Fibroblast of lung (primary cell): ENCODE measurements at places on chromosomes 11 and 22.

DNA sequence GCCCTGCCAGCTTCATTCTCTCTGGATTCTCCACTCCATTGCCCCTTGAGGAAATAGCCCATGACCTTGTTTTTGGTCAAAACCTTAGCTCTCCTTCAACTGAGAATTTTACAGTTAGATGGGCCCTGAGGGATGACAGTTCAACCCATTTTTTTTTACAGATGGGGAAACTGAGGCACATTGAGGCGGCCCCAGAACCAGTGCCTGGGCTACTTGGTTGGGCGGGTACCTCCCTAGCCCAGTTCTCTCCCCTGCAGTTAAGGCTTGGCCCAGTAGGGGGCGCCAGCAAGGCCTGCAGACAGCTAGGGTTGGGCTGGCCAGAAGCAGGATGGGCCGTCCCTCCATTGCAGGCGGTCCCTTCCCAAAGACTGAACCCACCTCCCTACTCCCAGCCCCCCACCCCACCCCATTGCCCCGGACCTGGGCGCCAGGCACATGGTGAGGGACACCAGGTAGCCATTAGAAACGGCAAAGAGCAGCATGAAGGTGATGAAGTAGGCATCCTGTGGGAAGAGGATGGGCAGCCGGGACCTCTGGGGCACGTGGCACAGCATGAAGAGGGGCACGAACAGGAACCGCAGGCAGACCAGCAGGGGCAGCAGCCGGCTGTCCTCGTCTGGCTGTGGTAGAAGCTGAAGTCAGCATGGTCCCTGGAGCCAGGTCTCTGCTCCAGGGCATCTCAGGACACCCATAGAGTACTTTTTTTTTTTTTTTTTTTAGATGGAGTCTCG, 7.6 kb downstream of the SLC29A2 start:
- DNase-seq = no peak

GRCh38 chr11:102591160-102591718, 33.9 kb downstream of the MMP20 start:
- no peak for DNase-seq

GRCh38 chr22:46149512-46150033, 753 bp upstream of the PPARA start:
- no peak for DNase-seq

- DNase-seq = no peak
Measured at GRCh38 chr11:134815404-134815803, 403.4 kb upstream of the B3GAT1 start.

DNA sequence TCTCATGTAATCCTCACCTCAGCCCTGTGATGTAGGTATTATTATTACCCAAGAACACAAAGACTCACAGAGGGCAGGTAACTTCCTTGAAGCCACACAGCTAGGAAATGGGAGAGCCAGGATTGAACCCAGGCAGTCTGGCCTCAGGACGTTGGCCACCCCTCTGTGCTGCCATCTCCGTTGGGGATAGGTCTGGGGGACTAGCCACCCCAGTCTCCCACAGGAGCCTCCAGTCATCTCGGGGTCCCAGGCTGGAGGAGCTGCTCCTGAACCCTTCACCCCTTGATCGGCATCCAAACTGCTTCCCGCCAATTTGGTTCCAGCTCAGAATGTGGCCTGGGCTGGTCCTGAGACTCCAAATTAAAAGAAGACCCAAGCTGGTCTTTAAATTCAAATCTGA, 10.4 kb upstream of the TCF20 start:
- DNase-seq = no peak

DNA sequence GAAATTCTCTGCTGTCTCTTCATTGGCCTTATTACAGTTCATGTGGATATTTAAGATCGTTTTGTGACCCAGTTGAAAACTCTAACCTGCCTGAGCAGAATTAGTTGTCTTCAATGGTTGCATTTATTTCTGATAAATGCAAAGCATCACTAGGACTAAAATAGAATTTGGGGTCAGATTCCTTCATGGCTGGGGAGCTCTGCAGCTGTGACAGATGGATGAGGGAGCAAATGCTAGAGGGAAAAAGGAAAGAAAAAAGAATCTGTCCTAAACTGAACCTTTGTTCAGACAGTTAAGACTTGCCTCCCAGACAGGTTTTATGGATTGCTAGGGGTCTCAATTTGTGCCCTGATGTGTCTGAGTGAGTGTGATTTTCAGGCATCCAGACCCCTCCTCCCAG, 113.0 kb downstream of the SYT9 start:
- DNase-seq = no peak

DNA sequence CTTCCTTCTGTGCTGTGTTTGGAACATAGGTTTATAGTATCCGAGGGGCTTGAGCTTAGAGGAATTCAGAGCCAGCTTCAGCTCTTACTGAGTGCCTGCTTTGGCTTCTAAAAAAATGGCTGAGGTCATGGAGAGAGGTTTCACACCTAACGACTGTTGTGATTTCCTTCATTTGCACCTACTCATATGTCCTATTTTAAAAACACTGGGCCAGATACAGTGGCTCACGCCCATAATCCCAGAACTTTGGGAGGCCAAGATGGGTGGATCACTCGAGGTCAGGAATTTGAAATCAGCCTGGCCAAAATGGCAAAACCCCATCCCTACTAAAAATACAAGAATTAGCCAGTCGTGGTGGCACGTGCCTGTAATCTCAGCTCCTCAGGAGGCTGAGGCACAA, 38.3 kb upstream of the SYT13 start:
- no peak for DNase-seq

GRCh38 chr11:128775468-128775867, 81.6 kb downstream of the FLI1 start:
- no peak for DNase-seq

GRCh38 chr11:111574373-111575225, 27.6 kb upstream of the SIK2 start:
- no peak for DNase-seq

DNA sequence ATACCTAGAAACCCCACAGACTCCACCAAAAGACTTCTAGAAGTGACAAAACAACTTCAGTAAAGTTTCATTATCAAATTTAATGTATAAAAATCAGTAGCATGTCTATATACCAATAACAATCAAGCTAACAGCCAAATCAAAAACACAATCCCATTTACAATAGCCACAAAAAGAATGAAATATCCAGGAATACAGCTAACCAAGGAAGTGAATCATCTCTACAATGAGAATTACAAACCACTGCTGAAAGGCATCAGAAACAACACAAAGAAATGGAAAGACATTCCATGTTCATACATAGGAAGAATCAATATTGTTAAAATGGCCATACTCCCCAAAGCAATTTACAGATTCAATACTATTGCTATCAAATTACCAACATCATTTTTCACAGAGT, 46.0 kb downstream of the PRCP start:
- DNase-seq = peak; percentile 42

DNA sequence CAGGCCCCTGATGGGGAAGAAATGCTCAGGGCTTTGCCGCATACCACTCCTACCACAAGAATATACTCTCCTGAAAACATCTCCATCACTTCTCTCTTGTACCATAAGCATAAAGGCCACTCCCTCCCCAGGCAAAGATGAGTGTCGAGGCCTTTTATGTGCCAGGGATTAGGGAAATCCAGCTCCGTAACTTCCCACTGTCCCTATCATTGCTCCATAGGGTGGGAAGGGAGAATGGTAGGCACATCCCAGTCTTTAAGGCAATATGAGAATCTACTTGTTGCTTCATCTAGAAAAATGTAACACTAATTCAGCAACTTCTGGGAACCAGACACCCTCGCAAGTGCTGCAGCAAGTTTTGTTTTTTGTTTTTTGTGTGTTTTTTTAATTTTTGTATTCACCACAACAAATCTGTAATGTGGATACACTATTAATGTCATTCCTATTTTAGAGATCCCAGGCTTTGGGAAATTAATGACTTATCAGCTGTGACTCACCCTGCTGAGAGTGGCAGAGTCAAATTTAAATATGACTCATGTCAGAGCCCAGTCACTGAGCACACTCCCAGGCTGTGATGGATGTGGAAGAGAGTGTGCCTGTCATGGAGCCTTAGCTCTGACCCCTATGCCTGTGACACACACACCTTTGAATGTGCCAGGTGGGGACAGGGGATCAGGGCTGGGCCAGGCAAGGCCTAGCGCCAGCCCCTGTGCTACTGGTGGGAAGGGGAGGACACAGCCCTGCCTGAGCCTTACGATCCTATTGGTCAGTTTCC, 23.4 kb downstream of the PANX1 start:
- peak; percentile 89 for DNase-seq

GRCh38 chr11:129960216-129961214, 42.1 kb downstream of the PRDM10 start:
- DNase-seq = peak; percentile 95

- no peak for DNase-seq
Measured at GRCh38 chr22:26828311-26828710, 170.9 kb downstream of the MIAT start.

- peak; percentile 55 for DNase-seq
Measured at GRCh38 chr11:12029738-12030363, 21.4 kb upstream of the DKK3 start.

- peak; percentile 73 for DNase-seq
Measured at GRCh38 chr22:37228106-37229011, 15.7 kb downstream of the RAC2 start.

DNA sequence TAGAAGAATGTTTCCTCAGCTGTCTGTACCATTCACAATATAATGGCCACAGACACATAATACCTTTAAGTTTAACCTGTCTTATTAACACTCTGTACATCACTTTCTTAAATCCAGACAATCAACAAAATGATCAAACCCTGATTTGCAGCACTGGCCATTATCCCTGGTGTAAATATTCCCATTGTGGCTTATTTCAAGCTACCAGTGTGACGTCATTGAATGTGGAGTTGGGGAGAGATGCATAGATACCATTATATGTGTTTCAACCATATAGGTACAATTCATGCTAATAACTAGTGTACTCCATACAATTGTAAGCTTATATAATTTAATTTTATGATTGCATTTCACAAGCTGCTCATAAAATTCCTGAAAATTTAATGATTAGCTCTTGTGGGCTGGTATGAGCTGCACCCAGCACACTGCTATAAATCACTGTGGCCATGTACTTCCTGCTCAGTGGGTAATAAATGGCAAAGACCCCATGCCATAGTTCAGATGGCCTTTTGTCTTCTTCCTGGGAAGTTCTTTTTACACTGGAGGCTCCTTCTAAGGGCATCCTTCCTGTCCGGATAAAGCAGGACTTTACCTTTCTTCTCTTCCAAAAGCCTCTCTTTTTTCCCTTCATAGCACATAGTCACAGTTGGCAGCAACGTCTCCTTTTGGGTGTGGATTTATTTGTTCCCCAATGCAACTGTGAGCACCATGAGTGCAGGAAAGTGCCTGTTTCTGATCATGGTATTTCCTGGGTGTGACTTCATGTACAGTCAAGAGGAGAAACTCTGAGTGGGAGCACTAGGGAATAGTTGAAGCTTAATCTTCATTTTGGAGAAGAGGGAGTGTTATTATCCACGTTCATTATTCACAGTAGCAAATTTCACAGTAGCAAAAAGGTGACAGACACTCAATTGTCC, 87.8 kb downstream of the MIAT start:
- no peak for DNase-seq

- no peak for DNase-seq
Measured at GRCh38 chr22:30859714-30860095, 108.9 kb downstream of the MORC2 start.

DNA sequence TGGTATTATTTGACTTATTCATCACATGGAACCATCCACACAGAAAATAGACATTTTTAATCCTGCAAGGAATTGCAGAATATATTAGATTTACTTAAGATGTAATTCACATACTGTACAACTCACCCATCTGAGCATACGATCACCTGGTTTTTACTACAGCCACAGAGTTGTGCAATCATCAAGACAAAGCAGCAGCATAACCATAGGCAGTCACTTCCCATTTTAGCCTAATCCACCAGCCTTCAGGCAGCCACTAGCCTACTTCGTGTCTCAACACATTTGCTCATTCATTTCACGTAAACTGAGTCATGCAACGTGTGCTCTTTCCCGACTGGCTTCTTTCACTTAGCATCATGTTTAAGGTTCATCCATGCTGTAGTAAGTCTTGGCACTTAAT, 23.0 kb downstream of the PIWIL3 start:
- no peak for DNase-seq

- DNase-seq = no peak
Measured at GRCh38 chr11:100152766-100153165, 534.3 kb upstream of the ARHGAP42 start.

- no peak for DNase-seq
Measured at GRCh38 chr11:125872138-125872491, 15.4 kb upstream of the HYLS1 start.

DNA sequence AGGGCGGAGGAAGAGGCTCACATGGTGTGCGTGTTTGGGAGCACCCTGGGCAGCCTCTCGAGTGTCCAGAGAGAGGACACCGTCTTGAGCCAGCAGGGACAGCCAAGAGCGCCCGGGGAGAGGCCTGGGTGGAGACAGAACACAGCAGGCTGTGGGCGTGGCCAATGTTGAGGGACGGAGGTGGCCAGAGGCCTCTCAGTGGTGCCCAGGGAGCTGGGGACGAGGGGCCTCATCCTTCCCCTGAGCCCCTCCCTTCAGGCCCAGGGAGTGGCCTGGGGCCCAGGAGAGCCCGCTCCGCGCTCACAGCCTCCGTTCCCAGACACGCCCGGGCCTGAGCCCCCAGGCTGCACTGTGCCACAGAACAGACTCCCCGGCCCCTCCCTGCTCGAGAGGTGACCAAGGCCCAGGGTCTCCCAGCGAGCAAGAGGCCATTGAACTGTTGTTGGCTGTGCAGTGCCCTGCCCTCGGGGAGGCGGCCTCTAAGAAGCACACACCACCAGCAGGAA, 48.4 kb downstream of the CDKN1C start:
- peak; percentile 58 for DNase-seq

GRCh38 chr11:85732965-85733364, 47.0 kb upstream of the CCDC89 start:
- DNase-seq = no peak

DNA sequence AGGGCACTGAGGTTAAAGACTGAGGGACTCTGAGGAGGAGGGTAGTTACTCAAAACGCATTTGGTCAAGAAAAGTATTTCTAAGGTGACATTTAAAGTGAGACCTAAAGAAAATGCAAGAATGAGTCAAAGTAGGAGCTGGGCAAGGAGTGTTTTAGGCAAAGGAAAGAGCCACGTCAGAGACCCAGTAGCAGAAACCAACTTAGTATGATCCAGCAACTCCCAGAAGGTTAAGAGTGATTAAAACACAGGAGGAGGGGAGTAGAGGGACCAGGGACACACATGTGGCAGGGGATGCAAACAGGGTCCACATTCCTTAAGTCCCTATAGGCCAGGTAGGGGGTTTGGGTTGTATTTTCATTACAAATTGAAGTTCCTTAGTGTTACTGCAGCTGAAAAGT, 24.3 kb upstream of the CCDC34 start:
- no peak for DNase-seq

DNA sequence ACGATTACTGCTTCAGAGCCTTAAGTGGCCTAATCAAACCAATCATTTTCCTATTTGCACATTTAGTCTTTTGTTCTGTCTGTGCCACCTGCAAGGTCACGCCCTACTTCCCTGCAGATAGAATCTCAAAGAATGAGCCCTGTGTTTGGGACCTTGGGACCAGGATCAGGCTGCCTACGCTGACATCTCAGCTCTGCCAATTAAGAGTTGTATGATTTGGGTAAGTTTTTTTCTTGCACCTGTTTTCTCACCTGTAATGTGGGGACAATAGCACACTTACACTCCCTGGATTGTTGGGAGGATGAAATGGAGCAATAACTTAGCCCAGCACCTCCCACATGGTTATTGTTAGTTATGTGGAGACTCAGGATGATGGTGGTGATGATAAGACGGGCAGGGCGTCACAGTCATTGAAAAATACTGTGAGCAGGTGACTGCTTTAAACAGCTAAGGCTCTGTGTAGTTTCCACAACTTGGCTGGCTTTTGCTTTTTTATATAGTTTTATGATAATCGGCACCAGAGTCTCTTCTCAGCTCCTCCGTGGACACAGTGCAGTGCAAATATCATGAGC, 155.0 kb downstream of the ADAMTS15 start:
- no peak for DNase-seq
